GM23338 (cell line): ENCODE measurements at places on chromosomes 6 and 20.

DNA sequence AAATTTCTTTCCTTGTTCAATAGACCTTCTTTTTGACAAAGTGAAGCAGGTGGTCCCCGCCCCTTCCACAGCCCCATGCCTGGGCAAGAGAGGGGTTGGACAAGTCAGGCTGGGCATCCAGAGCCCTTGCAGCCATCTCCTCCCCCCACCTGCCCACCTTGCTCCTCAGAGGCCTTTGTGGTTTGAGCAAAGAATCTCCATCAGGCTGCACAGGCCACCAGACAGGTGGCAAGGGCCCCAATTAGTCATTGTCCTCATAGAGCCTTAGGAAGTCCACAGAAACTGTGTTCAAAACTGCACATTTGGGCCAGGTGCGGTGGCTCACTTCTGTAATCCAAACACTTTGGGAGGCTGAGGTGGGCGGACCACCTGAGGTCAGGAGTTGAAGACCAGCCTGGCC, 1.5 kb upstream of the MAPK13 start:
- DNase-seq: no peak

GRCh38 chr6:158849899-158850806, 31.0 kb upstream of the EZR start:
- peak; percentile 66 for DNase-seq

- DNase-seq: no peak
Observed at GRCh38 chr6:100171533-100172321, 177.7 kb upstream of the MCHR2 start.

GRCh38 chr6:168032005-168032760, 34.7 kb downstream of the KIF25 start:
- no peak for DNase-seq

DNA sequence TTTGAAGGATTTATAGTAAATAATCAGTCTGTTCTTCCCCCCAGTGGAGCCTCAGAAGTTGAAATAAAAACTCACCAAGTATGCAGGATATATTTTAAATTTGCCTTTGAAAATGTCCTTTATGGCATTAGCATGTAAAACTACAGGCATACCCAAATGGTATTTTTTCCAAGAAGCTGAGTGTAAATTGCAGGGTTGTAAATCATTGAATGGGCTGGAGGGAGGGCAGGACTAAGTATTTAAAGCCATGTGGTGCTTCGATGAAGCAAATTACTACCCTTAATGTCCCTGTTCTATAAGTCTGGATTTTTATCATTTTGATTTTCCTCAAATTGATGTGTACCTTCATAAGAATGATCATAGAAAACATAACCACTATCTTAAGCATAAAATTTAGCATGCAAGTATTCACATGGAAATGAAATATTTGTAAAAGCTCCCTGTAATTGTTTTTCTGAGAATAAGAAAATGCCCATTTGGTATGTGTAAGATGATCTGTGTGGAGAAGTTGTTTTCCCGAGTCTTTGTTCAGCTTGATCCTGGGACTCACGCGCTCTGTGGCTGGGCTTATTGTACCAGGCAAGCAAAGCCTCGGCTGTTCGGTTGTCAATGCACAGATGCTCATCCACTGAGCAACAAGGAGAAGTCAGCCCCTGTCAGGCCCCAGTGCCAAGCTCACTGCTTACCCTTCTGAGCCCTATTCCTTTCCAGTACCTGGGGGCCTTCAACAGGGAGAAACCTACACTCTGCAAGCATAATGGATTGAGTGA, 66.7 kb downstream of the CD164 start:
- DNase-seq: no peak

GRCh38 chr6:167409079-167409478, 84.2 kb downstream of the TTLL2 start:
- no peak for DNase-seq

DNA sequence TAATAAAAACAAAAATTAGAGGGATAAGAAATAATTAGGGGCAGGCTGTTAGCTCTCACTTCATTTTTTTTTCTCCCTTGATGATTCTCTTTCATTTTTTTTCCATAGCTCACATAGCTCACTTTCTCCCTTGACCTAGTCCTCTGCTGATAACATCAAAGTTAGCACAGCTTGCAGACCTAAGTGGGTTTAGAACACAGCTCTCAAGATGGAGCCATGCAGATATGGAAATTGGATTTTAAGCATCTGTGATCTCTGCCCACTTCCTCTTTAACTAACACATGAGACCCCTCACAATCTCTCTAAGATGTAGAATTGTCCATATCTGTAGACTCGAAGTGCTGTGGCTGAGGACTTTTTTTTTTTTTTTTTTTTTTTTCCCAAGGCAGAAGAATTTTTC, 257.1 kb downstream of the SOX4 start:
- DNase-seq: no peak

GRCh38 chr6:130009146-130009545, 9.2 kb upstream of the L3MBTL3 start:
- DNase-seq: no peak

DNA sequence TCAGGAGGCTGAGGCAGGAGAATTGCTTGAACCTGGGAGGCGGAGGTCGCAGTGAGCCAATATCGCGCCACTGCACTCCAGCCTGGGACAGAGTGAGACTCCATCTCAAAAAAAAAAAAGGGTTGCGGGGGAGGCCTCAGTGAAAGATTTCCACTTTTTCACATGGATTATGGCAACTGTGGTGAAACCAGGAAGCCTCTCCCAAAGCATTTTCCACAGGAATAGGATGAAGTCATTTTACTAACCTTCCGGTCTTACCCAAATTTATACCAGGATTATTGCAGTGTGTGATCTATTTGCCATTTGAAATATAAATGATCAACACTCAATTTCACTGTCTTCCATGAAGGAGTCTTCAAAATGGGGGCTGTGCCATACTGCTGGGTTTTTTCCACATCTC, 93.6 kb upstream of the FAM8A1 start:
- no peak for DNase-seq
